ENCODE measurements at places on chromosomes 1 and 21.

- no peak for DNase-seq
Measured at GRCh38 chr1:222058249-222058648, 316.4 kb upstream of the DUSP10 start.

DNA sequence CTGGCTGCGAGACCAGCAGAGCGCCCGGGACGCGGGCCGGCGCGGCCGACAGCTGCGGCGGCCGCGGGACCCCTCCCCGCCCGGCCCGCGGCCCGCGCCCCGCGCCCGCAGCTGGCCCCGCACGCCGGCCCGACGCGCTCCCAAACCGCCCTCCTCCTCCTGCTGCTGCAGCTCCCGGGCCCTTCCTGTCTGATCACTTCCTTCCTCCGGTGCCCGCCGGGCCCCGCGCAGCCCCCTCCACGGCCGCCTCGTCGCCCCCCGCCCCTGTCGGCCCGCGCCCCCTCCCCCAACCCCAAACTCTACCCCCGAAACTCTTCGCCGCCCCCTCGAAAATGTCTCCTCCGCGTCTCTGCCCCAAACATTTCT, 594 bp downstream of the LUZP1 start:
- DNase-seq, result no peak

GRCh38 chr1:6731905-6732304, 30.3 kb upstream of the DNAJC11 start:
- no peak for DNase-seq

- DNase-seq, result no peak
Measured at GRCh38 chr1:41235893-41236292, 6.2 kb downstream of the SCMH1 start.

DNA sequence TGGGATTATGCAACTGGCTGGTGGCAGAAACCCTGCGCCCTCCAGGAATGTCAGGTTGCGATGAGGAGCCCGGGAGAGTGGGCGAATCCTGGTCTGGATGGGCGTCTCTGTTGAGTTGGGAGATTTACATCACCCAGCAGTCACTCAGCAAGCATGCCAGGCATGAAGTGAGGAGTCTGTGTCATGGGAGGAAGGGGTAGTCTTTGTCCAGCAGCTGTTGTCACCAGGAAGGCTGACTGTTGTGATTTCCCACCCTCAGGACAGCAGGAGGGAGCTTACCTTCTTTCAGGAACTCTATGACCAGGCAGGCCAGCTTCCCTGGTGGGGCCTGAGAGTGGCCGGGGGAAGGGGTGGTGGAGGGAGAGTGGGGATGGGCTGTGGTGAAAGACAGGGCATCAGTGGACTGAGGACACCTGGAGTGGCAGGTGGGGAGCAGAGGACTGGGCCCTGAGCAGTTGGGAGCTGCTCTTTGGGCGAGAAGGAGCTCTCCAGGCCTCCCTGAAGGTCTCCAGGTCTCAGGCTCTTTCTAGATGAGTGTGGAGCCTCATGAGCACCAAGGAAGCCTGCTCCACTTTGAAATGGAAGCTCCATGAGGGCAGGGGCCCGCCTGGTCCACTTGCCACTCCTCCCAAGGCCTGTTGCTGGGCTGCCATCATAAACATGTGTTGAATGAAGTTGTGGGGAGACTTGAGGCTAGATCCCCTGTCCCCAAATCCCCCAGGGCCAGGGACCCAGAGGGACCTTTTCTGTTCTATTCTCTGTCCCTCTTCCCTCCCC, 21.3 kb upstream of the PKP1 start:
- DNase-seq, result no peak

GRCh38 chr1:45141247-45142003, 65.0 kb downstream of the ZSWIM5 start:
- no peak for DNase-seq

- no peak for DNase-seq
Measured at GRCh38 chr1:51858892-51859291, 19.6 kb downstream of the NRDC start.
